HEK293T (cell line): ENCODE measurements at places on chromosomes 7 and 10.

DNA sequence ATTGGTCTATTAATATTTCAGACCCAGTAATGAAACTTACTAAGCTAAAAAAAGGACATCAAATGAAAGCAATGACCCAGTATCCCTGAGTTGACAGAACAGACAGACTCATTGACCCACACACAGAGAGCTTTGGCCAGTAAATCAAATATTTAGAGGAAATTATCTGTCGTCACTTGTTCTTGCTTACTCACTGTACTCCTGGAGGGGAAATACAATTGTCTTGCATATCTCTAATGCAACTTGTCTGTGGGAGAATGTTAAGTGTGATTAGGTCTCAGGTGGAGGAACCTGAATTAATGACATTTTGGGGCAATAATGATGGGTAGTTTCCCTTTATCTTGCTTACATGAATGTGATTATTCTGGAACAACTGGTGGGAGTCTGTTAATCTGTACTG lies 80.4 kb downstream of the CUBN start:
- no peak for DNase-seq

GRCh38 chr10:34449836-34450235 lies 365.3 kb downstream of the PARD3 start:
- DNase-seq: no peak

DNA sequence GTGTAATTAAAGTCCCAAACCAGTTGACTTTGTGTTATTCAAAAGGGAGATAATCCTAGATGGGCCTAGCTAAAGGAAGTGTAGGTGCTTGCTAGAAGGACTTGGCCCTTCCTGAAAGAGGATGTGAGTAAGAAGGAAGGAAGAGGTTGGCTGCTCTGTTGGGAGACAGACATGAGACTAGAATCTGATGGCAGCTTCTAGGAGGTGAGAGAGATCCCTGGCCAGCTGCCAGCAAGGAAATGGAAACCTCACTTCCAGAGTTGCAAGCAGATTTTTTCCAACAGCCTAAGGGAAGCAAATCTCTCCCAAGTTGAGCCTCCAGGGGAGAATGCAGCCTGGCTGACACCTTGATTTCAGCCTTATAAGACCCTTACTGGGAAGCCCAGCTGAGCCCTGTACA lies 368.4 kb upstream of the ZMIZ1 start:
- no peak for DNase-seq

DNA sequence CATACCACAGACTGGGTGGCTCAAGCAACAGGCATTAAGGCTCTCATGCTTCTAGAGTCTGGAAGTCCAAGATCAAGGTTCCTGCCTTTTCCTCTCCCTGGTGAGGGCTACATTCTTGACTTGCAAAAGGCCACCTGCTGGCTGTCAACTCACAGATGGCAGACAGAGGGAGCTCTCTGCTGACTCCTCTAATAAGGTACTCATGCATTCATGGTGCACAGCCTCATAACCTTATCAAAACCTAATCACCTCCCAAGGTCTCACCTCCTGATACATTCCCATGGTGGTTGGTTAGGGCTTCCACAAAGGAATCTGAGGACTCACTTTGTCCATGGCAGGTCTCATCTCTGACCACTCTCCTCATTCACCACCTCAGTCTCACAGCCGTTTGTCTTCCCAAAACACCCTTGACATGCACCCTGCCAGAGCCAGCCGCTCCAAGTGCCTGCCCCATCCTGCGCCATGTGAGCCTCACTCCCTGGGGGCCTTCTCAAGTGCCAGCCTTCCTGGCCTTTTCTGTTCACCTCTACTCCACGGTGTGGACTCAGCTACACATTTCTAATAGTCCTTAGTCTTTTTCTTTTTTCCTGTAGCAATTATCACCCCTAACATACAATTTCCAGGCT lies 400.3 kb upstream of the ADARB2 start:
- peak; percentile 17 for DNase-seq

GRCh38 chr7:33185786-33186185 lies 56.4 kb downstream of the BBS9 start:
- DNase-seq: peak; percentile 54

DNA sequence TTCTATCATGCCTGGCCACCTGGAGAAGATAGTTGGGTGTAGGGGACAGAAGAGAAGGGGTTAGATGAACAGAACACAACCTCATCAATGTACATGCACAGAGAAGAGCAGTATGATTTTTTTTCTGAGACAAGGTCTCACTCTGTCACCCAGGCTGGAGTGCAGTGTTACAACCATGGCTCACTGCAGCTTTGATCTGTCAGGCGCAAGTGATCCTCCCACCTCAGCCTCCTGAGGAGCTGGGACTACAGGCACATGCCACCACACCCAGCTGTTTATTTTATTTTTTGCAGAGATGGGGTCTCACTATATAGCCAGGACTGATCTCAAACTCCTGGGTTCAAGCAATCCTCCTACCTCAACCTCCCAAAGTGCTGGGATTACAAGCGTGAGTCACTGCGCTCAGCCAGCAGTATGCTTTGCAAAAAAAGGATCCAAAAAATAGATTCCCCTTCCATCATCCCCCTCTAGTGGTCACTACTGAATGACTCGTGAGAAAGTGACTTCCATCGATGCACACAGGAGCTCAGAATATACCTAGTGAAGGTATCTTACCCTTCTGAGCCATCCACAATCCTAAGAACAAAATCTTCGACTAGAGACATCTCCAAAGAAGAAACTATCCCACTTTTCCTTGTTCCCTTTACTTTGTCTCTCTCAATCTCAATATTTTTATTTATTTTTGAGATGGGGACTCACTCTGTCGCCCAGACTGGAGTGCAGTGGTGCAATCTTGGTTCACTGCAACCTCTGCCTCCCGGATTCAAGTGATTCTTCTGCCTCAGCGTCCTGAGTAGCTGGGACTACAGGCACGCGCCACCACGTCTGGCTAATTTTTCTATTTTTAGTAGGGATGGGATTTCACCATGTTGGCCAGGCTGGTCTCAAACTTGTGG lies 21.0 kb downstream of the ZCWPW1 start:
- peak; percentile 75 for DNase-seq

DNA sequence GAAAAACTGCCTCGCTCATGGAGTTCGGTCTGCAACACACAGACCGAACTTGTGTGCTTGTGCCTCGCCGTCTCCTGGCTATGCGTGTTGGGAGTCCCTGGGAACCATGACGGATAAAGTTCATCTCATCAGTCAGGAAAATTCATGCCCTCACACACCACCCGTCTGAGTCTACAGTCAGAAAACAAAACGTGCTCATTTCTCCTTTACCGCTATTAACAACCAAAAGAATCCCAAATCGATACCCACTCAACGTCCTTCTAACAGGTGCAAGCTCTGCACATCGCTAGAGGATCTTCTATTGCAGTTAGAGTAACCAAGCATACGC lies 13.6 kb downstream of the CNPY1 start:
- DNase-seq: no peak

DNA sequence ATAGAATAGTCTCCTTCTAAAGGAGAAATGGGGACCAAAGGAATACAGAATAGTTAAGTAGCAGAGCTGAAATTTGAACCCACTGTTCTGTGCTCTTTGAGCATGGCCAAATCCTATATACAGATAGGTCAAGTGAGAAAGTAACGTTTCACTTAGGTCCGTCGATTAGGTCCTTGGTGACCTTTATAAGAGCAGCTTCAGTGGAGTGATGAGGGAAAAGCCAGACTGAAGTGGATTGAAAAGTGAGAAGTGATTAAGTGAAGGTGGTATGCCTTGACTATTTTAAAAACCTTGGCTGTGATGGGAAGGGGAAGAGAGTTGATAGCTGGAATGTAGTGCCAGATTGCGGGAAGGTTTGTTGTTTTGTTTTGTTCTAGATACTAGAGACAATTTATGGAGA lies 10.6 kb upstream of the LSMEM1 start:
- no peak for DNase-seq

DNA sequence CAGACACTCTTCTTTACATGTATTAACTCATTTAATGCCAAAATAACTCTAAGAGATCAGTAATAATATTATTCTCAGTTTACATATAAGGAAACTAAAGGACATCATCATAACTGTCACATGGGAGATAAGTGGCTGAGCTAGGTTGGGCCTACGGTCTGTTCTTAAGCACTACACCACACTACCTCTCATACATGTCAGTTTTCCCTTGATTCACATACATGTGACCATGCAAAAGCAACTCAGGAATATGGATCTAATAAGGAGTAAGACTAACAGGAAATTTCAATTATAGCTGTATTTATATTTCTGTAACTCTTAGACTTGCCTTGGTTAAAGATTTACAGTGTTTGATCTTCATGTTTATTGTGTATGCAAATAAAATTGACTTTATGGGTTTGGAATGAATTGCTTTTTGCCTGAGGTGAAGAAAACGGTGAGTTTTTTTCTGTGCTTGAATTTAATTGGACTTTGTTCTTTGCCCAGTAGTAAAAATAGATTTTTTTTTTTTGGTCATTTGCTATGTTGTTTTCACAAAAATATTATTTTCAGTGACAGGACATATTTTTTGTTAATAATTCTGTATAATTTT lies 69.7 kb downstream of the CYP51A1 start:
- no peak for DNase-seq

- no peak for DNase-seq
Observed at GRCh38 chr10:33071857-33072256, 113.8 kb upstream of the ITGB1 start.

GRCh38 chr7:89265631-89266030 lies 470.1 kb upstream of the TEX47 start:
- DNase-seq: no peak

- DNase-seq: no peak
Observed at GRCh38 chr7:34755008-34755407, 97.0 kb downstream of the NPSR1 start.

GRCh38 chr10:52598936-52599335 lies 173.6 kb downstream of the MBL2 start:
- no peak for DNase-seq

- no peak for DNase-seq
Observed at GRCh38 chr10:21535494-21535965, 1.5 kb downstream of the MLLT10 start.

- no peak for DNase-seq
Observed at GRCh38 chr10:69953851-69954250, 98.8 kb upstream of the MACROH2A2 start.

DNA sequence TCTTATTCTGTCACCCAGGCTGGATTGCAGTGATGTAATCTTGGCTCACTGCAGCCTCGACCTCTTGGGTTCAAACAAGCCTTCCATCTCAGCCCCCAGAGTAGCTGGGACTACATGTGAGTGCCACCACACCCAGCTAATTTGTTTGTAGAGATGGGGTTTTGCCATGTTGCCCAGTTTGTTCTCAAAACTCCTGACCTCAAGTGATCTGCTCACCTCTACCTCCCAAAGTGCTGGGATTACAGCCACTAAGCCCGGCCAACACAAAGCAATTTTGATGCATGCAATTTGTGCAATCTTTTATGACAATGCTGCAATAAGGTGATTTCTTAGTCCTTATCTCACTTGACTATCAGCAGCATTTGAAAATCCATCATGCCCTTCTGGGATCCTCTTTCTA lies 333.1 kb downstream of the FRMD4A start:
- no peak for DNase-seq

- DNase-seq: no peak
Observed at GRCh38 chr7:29612596-29612995, 49.0 kb downstream of the PRR15 start.

DNA sequence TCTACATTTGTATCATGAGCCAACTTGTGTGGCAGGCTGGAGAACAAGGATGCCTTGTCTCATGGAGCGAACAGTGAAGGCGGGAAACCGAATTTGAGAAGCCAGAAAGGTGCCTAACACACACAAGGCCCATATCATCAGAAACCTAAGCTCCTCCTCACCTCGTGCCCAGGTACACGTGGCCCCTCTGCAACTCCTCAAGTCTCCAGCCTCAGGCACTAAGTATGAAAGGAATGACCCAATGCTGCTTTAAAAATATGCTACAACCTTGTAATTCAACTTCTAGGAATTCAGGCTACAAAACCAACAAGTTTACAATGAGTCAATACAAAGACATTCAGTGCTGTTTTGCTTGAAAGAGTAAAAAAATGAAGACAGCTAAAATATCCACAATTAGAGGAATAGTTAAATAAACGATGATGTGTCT lies 95.7 kb downstream of the CDK6 start:
- no peak for DNase-seq

- no peak for DNase-seq
Observed at GRCh38 chr10:97243836-97244235, 48.6 kb downstream of the ARHGAP19 start.

DNA sequence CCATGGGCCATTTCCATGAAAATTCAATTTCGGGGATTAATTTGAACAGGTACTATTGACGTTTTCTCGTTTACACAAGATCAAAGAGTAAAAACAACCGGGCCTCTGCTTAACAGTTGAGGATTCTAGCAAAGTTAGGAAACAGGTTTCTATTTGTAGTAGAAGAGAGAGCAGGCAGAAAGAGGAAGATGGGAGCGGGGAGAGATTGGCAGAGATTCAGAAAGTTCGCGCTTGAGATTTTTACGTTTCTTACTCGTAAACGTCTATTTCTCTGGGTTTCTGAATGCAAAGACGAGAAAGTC lies 571 bp upstream of the VWC2 start:
- DNase-seq: no peak

- no peak for DNase-seq
Observed at GRCh38 chr10:69643779-69644657, 14.0 kb downstream of the FAM241B start.

DNA sequence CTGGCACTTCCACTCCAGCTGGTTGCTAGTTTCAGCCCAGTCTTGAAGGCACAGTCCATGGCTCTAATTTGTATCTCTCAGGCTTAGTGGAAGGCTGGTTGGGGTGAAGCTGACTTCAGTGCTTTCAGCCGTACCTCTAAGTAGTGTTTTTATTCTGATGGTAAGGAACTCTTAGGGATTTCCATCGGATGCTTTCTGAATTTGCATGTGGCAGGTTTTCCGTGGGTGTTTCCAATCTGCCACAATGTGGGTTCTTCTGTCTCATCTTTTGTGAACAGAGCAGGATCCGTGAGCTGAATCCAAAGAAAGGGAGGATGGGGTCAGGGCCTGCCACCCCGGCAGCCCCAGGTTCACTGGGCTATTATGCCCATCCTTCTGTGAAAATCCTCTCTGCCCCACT lies 607.9 kb upstream of the MKI67 start:
- no peak for DNase-seq

- DNase-seq: no peak
Observed at GRCh38 chr10:124039483-124040013, 53.9 kb downstream of the CHST15 start.

GRCh38 chr7:149716007-149716931 lies 57.1 kb downstream of the ZNF467 start:
- DNase-seq: no peak

GRCh38 chr7:130272381-130273080 lies 5.9 kb downstream of the CPA2 start:
- DNase-seq: peak; percentile 28

GRCh38 chr7:106129291-106129690 lies 17.2 kb upstream of the SYPL1 start:
- DNase-seq: no peak

GRCh38 chr7:105885387-105886111 lies 9.2 kb upstream of the ATXN7L1 start:
- no peak for DNase-seq

GRCh38 chr7:135389971-135390370 lies 119.9 kb downstream of the CNOT4 start:
- no peak for DNase-seq

DNA sequence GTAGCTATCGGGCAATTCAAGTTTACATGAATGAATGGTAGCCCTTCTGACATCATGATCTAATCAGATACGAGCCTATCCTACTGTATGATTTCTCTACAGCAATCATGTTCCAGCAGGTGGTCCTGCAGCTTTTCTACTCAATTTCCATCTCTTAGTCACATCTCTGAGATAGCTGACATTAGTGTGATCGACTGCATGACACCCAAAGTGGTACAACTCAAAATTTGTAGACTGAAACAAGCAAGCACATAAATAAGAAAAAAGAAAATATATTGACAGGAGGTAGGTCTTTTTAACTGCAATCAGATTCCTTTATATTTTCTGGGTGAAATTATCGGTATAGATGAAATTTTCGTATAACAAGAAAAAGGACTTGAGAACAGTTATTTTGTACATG lies 132.0 kb downstream of the PPP1R17 start:
- no peak for DNase-seq
